Left renal cortex interstitium (tissue), 4 donors: ENCODE measurements at places on chromosomes 7 and 10.

DNA sequence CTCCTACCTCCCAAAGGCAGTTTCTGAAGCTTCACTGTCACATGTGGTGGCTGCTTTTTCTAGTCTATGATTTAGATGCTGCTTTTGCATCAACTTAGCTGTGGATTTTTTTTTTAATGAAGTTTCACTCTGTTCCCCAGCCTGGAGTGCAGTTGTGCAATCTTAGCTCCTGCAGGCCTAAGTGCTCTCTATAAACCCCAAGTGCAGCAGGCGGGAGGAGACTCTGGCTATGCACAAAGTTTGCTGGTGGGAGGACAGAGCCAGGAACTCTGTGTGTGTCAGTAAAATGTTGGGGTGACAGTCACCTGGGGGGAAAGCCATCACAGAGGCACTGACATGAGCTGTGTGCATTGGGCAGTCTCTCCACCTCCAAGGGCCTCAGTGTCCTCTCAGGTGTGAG is 138.8 kb upstream of the FAM20C start:
- no peak for DNase-seq

DNA sequence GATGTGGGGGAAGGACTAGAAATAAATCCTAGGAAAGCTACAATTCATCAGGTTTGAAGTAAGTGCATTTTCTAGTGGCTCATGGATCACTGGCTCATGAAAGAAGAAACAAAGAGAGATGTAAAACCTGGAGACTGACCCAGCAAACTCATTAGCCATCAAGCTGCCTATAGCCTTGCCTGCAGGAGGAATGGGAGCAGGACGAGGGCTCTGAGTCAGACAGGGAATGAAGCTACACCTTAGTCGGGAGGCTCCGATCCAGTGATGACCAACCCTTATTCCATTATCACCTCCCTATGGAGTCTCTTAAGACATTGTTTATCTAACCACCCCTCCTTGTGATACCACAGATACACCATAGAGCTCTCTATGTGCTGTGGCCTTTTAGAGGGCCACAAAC is 112.5 kb upstream of the WDR11 start:
- DNase-seq: no peak

- DNase-seq: no peak
Measured at GRCh38 chr7:116691664-116692063, 19.7 kb downstream of the MET start.

GRCh38 chr10:115935731-115936130 is 337.3 kb downstream of the GFRA1 start:
- DNase-seq: no peak

DNA sequence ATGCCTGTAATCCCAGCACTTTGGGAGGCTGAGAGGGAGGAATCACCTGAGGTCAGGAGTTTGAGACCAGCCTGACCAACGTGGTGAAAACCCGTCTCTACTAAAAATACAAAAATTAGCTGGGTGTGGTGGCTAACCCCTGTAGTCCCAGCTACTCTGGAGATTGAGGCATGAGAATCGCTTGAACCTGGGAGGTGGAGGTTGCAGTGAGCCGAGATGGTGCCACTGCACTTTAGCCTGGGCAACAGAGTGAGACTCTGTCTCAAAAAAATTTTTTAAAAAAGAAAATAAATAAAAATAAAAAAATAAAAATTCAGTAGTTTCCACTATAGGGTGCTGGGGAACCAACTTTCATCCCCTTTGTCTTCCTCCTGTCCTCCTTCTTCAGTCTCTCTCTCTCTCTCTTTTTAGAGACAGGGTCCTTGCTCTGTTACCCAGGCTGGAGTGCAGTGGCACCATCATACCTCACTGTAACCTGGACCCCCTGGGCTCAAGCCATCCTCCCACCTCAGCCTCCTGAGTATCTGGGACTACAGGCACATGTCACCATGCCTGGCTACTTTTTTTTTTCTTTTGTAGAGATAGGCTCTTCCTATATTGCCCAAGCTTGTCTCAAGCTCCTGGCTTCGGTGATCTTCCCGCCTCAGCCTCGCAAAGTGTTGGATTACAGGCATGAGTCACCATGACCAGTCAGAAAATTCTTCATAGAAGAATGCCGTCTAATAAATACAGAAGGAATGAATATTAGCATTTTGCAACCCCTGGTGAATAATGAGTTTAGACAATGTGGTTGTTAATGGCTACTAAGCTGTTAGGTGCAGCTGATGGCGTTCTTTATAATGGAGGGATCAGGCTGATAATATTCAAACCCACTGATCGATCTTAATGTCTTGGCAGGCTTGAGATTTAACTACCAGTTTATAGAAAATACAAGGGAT is 20.6 kb downstream of the RBM20 start:
- DNase-seq: no peak

DNA sequence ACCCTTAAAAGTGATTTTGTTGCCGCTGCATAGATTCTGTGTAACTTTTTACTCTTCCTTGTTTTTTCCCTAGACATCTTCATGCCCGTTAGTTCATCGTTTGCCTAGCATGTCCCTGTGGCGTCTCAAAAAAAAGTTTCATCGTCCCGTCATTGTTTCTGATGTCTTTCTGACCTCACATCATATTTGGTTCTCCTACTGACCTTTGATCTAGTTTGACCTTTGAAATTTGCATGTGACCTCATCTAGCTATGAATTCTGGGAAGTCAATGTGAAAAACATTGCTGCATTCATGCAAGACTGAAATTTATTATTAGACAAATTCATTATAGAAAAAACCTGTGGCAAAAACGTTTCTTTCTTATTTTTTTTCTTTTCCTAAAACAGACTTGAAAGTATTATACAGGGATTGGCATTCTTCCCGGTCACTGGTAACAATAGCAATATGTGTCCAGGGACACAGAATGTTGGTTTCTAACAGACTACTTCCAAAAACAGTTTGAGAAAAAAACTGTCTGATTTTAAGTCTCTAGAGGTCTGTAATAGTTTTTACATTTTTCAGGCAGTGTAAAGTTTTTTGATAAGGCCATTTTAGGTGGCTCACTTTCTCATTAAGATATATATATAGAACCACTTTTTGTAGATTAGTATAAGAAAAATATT is 280.9 kb downstream of the USP6NL start:
- DNase-seq: no peak

DNA sequence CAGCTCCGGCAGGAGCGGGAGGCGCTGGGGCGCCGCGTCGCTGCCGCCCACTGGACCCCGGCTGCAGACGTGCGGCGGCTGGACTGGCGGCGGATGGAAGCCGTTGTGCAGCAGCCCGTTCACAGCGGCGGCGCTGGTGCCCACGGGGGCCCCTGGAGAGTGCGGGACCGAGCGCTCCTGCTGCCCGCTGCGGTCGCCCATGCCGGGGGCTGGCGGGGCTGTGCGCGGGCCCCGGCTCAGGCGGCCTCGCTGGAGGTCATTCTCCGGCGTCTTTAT is 413 bp downstream of the PANK1 start:
- no peak for DNase-seq

GRCh38 chr7:138382862-138383565 is 77.0 kb upstream of the TRIM24 start:
- DNase-seq: no peak

DNA sequence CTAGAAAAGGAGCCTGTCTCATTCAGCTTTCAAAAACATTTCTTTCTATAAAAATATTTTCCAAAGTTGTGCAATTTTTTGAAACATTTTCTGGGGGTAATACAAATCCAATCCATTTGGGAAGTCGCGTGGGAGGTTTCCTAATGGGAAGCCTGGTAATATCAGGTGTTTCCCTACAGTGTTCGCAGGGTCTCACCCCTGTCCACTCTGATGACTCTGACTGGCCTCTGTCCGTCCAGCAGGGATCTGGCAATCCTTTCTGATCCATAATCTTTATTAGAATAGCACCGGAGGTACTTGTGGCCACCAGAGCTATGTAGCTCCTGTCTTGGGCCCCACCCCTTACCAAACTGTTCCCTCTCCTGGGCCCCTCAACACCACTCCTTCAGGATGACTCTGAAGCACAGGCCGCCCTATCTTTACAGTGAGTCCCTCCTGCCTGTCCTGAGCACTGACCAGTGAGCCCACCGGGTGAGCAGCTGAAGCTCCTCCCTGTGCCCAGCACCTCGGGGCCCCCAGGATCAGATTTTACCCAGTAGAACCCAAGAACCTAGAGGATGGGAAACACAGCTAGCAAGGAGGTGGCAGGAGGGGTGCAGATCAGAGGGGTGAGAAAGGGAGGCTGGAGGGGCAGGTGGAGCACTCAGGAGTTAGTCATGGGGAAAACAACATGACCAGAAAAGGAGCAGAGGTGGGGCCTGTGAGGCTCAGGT is 84.8 kb downstream of the PTPRE start:
- DNase-seq: no peak

DNA sequence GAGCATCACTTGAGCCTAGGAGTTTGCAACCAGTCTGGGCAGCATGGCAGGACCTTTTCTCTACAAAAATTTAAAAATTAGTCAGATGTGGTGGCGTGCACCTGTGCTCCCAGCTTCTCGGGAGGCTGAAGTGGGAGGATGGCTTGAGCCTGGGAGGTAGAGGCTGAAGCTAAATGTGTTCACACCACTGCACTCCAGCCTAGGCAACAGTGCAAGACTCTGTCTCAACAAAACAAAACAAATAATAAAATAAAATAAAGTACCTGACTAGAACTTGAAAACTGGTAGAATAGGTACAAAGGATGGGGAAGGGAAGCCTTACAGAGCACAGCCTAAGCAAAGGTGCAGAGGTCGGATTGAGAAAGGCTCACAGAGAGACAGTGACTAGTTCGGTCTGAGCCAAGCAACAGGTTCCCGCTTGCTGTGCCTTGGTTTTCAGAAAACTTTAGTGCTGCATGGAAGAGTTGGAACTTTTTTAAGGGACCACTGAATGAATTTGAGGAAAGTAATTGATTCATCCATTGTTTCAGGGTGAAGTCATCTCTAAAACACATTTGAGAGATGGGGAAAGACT is 100.1 kb upstream of the STK17A start:
- no peak for DNase-seq

DNA sequence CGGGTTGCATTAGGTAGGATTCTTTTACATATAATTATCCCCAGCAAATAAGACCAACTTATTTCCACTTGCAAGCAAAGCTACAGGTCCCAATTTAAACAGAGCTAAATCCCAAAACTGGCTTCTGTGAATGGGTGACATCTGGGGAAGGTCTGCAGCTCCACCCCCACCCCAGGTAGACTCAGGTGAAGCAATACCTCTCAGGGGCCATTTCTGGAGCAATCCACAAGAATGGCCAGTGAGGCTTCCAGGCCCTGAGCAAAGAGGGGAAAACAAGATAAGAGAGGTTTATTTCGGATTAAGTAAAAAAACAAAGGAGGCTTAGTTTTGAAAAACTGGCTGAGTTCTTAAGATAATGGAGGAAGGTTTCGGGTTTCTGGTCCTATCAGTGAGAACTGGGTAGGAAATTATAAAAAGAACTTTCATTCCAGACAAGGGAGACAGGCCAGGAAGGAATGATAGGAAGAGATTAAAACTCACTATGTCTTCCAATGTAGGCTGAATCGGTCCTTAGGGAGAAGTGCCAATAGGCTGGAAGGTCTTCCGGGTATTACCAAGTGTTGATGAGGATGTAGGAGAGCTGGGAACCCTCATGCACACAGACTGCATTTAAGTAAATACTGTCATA is 25.4 kb downstream of the SH3PXD2A start:
- no peak for DNase-seq

- DNase-seq: no peak
Measured at GRCh38 chr10:75244487-75245353, 9.0 kb upstream of the COMTD1 start.

- DNase-seq: no peak
Measured at GRCh38 chr10:1663226-1663625, 74.1 kb downstream of the ADARB2 start.

DNA sequence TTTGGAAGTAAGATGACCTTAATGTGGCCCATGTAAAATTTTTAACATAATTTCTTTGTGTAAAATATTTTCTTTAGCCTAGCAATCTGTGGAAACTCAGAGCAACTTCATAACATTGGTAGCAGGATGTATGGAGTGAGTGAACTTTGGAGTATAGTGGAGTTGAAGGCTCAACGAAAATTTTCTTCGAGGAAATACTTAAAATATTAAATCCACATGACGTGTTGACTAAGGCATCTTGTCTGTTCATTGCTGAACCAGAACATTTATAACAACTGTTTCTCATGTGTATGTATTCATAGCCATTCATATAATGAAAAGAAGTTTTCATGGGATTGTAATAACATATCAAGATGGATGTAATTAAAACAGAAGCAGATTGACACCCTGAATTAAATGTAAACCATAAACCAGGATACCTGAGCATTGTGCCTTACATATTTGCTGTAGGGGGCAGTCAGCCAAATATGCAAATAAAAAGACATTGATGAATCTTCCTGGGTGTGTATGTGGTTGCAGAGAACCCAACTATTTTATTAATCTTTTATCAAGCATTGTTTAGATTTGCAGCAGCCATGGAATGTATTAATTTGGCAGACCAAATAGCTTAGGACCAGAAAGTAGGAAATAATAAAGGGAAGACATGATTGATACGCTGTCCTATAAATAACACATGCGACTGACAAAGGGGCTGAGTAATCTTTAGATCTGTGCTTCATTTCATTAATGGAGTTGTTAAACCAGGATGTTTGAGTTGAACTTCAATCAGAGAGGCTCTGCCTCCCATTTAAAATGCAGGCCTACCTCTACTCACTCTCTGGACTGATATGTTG is 11.5 kb downstream of the AUTS2 start:
- no peak for DNase-seq
